ENCODE measurements at places on chromosomes 7 and 10.
A peak's percentile ranks its signal among the peaks of the same experiment; 100 is the strongest.

GRCh38 chr10:63390521-63390920, 75.3 kb downstream of the JMJD1C start:
- no peak for DNase-seq

GRCh38 chr7:157872447-157872846, 535.6 kb downstream of the DNAJB6 start:
- no peak for DNase-seq

DNA sequence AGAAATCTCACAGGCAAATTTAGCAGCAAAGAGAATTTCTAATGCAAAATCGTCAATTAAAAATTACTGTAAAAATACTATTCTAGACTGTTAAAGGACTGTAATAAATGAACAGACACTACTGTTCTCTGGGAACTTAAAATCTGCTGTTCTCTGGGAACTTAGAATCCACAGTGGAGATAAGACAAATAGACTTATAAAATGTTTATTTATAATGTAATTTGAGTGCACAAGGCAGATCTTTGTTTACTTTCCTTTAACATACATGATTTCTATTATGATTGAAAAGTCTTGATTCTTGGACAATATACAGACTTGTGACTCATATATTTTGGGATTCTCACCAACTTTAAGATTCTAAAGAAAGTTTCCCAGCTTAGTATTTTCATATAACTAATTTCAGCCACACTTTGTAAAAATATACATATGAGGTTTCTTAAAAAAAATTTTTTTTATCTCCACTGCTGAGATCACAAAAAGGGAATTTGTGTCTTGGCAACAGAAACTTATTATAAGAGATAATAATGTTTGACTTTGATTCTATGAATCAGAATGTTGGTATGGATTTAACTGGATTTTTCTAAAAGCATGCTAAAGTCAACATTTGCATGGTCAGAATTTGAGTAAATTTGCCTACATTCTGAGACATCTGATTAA, 166.3 kb upstream of the RHOBTB1 start:
- DNase-seq: no peak

DNA sequence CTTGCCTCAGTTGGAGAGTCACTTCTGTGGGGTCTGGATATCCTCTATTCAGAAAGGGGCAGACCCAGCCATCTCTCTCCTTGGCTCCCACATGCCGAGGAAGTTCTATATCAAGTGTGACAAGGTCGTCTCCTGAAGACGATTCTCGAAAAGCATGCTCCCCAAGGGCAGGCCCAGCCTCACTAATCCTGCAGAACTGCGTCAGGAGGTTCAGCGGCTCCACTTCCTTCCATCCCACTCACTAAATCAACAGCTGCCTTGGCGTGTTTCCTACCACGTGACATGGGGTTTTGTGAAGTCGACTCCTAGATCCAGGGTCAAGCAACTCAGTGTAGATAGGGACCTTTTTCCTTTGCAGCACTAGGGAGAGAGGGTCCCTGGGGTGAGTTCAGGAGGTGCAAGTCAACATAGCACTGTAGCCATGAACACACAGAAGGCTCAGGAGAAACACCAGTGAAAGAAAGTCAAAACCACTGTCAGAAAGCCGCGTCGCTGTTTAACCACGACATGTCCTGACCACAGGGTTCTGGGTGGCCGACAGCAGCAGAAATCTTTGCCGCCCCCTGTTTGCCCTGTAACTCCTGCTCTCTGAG, 156.4 kb downstream of the PRPF18 start:
- no peak for DNase-seq

DNA sequence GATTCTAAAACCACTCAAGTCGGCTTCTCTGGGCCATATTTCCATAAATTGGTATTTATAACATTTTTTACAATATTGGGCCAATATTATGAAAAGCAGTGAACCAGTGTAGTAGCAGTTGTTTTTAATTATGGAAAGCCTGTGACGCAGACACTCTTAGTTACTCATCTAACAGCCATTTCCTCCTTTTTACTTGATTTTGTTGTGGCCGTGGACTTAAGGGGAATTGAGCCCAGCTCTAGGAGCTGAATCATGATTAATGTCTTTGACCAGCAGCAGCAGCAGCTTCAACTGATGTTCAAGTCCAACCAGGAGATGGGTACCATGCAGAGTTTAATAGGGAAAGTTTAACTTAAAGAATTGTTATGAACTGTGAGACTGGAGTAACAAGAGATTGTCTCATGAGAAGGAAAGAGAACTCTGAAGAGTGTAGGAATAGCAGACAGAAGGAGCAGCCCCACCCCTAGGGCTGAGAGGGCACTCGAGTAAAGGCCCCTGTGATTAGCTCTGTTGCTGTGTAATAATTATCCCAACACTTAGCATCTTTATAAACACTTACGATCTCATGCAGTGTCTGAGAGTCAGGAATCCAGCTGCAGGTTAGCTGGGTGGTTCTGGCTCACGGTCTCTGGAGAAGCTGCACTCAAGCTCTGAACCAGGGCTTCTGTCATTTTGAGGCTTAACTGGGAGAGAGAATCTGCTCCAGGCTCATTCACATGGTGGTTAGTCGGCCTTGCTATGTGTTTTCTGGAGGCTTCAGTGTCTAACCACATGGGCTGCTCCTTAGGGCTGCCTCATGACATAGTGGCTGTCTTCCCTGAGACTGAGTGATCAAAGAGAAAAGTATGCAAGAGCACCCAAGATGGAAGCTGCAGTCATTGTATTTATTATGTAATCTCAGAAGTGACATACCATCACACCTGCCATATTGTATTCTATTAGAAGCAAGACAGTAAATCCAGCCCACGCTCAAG, 4.6 kb downstream of the LANCL2 start:
- DNase-seq: no peak

DNA sequence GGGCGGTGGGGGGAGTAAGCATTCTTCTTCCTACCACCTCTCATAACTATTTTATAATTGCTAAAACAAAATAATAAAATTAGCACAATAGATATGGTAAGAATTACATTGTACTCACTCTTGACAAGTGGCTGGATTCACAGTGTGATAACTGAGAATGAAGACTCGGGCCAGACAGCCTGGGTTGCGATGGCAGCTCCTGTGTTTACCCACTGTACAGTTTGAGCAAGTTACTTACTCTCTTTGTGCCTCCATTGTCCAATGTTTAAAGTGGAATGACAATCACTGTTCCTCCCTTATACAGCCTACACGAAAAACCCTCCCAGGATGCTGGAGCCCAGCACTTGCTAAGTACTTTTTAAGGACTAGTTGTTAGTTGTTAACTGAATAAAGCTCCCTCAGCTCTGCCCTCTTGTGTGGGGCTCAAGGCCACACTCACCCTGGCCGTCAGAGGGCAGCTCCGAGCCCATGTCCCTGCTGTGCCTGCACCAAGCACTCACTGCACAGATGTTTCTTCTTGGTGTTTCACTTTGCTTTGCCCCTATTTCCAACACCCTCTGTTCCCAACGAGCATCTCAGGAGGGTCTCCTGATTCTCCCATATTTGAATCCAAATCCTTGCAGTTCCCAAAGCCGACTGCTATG, 56.4 kb upstream of the NPS start:
- DNase-seq: no peak

- no peak for DNase-seq
Measured at GRCh38 chr10:66838656-66839055, 87.2 kb upstream of the LRRTM3 start.

- DNase-seq: peak; percentile 64
Measured at GRCh38 chr10:118543714-118544400, 51.6 kb downstream of the PRLHR start.

- DNase-seq: no peak
Measured at GRCh38 chr10:72466018-72466417, 111.3 kb upstream of the DNAJB12 start.

DNA sequence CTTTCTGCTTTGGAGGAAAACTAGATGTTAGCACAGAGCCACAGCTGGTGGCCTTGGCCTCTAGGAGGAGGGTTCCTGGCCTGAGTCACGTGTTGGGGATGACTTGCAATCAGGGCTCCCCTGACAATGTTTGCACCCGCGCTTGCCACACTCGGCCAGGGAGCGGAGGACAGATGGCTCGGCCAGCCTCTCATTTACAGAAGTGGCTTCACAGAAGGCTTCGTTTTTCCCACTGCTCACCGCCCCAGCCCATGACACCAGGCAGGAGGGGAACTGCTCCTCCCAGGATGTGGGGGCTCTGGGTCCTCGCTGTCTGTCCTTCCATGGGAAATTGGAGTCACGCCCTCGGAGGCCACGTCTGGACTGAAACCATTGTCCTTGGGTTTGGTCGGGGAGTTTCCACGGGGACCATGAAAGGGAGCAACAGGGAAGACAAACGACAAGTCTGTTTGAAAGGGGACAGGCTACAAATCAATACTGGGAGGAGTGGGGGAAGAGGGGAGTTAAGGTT, 49.6 kb upstream of the UBE3C start:
- DNase-seq: no peak

DNA sequence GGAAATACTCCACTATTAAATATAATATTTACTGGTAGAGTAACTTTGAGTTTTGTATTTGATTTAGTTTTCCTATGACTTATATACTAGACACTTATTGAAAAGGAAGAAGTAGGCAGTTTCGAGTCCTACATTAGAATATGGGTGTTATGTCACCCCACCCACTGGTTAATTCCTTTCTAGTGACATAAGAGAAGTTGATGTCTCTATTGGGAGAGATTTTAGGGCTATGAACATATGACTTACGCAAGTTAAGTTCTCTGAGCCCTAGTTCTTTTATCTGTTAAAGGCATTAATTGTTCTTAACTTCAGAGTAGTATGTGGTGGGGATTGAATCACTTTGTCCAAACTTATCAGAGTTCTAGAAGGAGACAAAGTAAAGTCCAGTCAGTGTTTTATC, 30.5 kb downstream of the CPED1 start:
- no peak for DNase-seq

All from nephron progenitor cell (in vitro differentiated cells).